ENCODE measurements at places on chromosomes 16 and 17.

DNA sequence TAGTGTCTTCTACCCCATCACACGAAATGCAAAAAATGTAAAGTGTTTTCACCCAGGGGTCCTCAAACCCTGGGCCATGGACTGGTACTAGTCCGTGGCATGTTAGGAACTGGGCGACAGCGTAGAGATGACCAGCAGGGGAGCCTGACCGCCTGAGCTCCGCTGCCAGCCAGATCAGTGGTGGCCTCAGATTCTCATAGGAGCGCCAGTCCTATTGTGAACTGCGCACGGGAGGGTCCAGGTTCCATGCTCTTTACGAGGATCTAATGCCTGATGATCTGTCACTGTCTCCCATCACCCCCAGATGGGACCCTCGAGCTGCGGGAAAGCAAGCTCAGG lies 4.5 kb downstream of the SCARF1 start:
- no peak for DNase-seq

- DNase-seq: no peak
Measured at GRCh38 chr17:78342449-78343186, 17.3 kb downstream of the SOCS3 start.

GRCh38 chr16:27829975-27830374 lies 233.5 kb downstream of the GSG1L start:
- no peak for DNase-seq

GRCh38 chr17:705863-706262 lies 8.8 kb downstream of the VPS53 start:
- no peak for DNase-seq

DNA sequence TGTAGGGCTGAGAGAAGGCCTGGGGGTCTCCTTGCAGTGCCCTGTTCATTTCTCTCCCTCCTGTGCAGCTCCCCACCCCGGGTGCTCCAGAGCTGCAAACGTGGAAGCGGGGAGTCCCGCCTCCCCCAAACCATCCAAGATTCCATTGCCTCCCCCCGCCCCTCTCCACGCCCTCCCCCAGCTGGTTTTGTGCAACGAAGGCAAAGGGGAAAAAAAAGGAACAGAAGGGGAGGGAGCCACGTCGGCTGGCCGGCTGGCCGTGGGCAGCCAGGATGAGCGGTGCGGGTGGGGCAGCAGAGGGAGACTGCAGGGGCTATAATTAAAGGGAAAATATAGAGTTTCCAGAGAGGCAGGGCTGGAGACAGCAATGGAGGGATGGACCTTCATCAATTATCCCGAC lies 1.7 kb upstream of the COL1A1 start:
- DNase-seq: no peak

DNA sequence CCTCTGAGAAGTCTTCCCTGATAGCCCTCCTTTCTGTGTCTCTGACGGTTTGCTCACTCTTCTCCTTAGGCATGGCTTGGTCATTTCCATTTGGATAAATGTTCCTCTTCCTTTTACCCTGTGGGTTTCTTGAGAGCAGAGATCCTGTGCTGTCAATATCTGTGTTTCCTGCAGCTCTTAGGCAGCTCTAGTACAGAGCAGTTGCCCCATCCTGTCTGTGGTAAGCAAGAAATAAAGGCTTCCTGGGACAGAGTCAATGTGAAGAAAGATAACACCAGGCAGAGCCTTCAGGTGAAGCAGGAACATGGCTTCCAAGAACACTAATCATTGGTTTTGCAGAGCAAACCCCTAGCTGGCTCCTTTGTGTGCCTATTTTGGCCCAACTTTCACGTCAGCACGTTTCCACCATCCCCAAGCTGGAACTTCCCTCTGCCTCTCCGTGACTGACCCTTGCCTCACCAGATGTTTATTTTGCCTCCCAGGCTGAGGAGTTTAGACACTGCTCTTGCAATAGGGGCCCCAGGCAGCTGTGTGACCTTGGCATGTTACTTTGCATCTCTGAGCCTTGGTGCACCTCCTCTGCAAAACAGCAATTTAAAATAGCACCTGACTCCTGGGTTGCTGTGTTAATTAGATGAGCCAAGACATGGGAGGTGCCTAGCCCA lies 49.6 kb upstream of the SIAH1 start:
- no peak for DNase-seq

- no peak for DNase-seq
Measured at GRCh38 chr17:74865504-74866197, 6.0 kb upstream of the GRIN2C start.

GRCh38 chr16:78663690-78664089 lies 564.2 kb downstream of the WWOX start:
- DNase-seq: no peak

DNA sequence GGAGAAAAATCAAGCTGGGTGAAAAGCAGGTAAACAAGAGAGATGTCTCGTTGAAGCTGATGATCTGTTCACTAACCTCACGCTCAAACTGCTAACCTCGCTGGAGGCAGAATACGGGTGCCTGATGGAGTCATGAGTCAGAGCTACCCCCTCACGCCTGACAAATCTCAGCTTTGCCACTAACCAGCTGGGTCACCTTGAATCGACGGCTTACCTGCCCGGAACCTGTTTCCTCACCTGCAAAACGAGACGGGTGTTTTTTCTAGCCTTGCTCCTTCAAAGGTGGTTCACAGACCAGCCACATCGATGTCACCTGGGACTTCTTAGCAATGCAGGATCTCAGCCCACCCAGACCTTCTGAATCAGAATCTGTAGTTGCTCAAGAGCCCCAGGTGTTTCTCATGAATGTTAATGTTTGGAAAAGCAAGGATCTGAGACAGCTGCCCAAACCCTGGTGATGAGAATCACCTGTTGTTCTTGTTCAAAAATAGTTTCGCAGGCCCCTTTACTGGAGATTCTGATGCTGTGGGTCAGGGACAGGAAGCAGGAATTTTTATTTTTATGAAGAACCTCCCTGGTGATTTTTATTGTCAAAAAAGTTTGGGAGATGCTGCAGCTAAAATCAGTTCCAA lies 56.9 kb downstream of the MARCHF10 start:
- DNase-seq: no peak

- no peak for DNase-seq
Measured at GRCh38 chr17:17830740-17831207, 6.0 kb downstream of the SREBF1 start.

DNA sequence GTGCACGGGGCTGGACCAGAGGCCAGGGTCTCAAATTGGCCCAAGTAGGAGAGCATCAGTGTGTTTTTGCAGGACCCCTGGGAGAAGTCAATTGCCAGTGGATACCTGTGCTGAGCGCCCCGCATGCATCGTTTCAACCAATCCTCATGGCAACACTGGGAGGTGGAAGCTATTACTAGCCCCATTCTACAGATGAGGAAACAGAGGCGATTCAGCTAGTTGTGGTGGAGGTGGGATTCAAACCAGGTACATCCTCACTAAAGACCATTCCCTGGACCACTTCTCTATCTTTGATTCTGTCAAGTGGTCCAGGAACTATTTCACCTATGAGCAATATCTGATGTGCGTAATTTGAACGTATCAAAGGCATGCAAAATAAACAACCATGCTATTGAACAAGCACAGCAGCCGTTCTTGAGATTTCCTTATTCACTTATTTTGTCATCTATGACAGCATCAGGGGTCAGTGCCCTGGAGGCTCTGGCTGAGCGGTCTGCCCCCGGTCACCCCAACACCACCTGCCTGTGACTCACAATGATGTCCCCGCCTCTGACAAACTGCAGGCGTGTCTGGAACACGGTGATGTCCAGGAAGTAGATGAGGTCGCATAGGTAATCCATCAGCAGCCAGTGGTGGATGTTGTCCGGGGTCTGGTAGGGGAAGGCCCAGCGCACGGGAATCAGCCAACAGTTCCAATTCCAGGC lies 54.0 kb downstream of the CNGB1 start:
- DNase-seq: no peak

DNA sequence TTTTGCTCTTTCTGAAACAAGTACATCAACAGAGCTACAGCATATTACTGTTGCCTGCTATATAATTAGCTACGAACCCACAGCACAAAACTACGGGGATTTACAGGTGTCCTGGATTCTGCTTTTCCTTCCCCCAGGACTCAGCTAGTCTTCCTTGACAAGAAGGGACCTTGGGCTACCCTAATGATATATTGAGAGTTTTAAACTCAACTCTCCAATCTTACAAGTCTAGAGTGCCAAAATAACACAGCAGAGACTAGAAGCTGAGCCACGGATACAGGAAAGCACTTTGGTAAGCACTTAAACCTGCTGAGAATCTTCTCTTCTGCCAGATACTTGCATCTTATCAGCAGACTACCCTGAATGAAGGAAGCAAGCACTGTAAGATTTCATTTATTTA lies 161.4 kb upstream of the C17orf78 start:
- no peak for DNase-seq

GRCh38 chr17:75531721-75532072 lies 6.2 kb downstream of the LLGL2 start:
- DNase-seq: no peak

- no peak for DNase-seq
Measured at GRCh38 chr17:76883744-76884525, 15.7 kb downstream of the MGAT5B start.

DNA sequence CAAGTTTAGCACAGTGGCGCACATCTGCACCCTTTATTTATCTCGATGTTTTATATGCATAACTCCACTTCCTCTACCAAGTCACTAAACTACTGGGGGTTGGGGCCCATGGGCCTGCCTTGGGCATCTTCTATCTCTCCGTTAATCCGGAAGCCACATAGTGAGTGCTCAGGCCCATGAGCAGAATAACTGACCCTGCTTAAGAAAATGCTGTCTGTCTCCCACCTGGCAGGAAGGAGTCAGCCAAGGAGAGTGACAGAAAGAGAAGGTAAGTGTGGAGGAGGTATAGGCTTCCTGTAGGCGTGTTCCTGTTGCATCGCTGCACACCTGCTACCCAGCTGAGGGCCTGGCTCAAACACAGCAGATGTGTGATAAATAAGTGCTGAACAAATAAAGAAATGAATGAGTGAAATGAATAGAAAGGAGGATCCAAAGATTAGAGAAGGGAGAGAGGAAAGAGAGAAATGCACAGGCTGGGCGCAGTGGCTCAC lies 320.1 kb downstream of the SLC39A11 start:
- no peak for DNase-seq

GRCh38 chr16:30457256-30457655 lies 11.6 kb upstream of the SEPHS2 start:
- no peak for DNase-seq

DNA sequence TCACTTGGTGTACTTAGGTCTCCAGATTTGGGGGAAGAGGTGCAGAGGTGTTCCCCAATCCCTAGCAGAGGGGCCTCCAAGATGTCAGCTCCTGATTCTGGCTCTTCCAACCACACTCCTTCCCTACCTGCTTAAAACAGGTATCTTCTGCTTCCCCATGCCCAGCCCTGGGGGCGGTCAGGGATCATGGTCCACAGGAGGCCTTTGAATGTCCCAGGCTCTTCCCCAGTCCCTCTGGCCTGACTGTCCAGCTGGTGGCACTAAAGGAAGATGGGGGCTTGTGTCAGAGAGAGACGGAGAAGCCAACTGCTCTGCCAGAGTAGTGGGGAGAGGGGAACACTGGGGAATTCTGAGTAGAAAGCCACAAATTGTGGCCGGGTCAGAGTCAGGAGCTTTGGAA lies 3.8 kb downstream of the ARL4D start:
- no peak for DNase-seq

DNA sequence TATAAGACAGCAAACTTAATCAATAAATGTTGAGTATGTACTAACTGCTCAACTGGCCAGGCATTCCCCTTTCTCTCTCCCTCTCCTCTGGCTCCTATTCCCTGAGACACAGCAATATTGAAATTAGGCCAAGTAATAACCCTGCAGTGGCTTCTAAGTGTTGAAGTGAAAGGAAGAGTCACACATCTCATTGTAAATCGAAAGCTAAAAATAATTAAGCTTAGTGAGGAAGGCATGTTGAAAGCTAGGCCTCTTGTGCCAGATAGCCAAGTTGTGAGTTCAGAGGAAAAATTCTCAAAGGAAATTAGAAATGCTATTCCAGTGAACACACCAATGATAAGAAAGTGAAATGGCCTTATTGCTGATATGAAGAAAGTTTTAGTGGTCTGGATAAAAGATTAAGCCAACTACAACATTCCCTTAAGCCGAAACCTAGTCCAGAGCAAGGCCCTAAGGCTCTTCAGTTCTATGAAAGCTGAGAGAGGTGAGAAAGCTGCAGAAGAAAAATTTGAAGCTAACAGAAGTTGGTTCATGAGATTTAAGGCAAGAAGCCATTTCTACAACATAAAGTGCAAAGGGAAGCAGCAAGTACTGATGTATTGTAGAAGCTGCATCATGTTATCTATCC lies 35.4 kb upstream of the ABCC11 start:
- DNase-seq: no peak

DNA sequence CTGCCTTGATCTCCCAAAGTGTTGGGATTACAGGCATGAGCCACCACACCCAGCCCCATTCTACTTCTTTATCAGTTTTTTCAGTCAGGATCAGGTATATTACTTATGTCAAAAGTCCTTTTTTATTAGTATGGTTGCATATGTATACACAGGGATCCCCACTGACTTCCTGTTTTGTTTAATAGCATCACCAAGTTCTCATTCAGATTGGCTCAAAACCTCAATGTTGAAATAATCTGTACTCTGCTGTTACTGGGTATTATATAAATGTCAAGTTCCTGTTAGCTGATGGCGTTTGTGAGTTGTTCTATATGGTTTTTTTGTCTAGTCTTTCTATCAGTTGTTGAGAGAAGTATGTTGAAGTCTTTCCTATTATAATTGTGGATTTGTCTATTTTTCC lies 168.5 kb downstream of the BCAS3 start:
- no peak for DNase-seq

DNA sequence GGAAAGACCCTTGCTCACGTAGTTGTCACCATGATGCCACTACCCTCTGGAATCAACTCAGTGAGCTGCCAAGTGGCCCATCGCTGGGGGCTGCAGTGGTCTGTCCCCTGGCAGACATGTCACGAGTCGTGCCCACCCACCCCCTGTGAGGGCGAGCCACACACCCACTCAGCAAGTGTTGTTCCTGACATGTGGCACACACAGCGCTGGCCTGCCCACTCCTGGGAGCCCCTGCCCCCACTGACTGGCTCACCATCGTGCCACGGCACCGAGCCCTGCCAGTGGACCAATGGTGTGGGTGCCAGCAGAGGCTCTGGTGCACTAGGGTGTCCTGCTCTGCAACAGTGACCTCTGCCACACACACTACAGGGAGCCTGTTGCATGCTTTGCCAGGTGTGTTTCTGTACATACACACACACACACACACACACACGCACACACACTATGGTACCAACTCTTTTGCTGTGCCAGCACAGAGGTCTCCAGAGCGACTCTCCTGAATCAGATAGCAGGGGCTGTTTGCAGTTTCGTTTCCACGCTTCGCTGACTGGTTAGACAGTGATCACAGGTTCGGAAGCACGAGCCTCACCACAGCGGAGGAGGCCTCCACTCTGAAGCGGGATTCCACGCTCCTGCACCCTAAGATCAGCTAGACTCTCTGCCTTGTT lies 7.7 kb downstream of the RTN4RL1 start:
- DNase-seq: no peak

DNA sequence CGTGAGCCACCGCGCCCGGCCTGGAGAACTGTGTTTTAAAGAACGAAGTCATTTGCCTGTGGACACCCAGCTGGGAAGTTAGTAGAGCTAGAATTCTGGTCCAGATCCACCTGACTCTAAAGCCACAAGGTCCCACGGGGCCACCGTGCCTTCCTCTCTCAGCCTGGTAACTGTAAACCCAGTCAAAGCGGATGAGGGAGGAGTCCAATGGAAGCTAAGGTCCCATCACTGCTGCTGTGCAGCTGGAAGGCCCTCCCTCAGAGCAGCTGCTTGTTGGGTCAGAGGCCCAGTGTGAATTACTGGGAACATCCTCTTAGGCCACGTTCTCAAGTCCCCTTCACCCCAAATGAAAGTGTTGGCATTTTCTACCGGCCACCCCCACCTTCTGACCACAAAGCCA lies 48.8 kb upstream of the CACNG5 start:
- DNase-seq: no peak
